ENCODE measurements at places on chromosomes 2 and 18. TPM values are rescaled to one million over a fixed set of nuclear protein-coding genes. Genes with fewer than 3 reads are reported as not detected.

Gene SCG2
- 0.54 TPM for polyA plus RNA-seq

GRCh38 chr2:130380096-130380934 is 24.5 kb downstream of the PTPN18 start:
- no peak for DNase-seq

Gene FLACC1
- 4.8 TPM for polyA plus RNA-seq

Gene MOGAT1
- 0.10 TPM for polyA plus RNA-seq

DNA sequence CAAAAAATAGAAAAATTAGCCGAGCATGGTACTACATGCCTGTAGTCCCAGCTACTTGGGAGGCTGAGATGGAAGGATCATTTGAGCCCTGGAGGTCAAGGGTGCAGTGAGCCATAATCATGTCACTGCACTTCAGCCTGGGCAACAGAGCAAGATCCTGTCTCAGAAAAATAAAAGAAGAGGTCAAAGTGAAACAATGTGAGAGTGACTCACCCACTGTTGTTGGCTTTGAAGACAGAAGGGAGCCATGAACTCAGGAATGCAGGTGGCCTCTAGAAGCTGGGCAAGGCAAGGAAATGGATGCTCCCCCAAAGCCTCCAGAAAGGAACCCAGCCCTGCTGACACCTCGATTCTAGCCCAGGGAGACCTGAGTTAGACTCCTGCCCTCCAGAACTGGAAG is 3.7 kb upstream of the TMEM214 start:
- DNase-seq: no peak

- DNase-seq: no peak
These were observed 1.0 kb downstream of the GAREM2 start for GRCh38 chr2:26173776-26174482.

- no peak for DNase-seq
These were observed 176.9 kb downstream of the BCL2 start for GRCh38 chr18:63142594-63143225.

DNA sequence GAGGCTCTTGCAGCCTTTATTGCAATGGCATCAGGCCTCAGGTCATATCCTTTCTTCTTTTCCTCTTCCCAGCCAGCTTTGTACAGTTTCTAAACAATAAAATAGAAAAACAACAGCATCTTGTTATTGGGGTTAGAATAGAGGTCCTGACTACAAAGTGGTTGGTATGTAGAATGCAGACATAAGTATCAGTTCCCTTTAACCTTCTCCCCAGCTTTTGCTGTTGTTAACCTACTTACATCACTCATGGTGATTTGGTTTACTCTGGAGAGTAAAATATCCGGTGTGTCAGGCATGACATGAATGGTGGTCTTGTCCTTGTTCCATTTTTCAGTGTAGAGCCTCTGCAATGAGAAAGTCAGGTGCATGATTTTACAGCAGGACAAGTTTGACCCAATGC is 69.8 kb downstream of the NEB start:
- DNase-seq: no peak

GRCh38 chr2:49686291-49686690 is 532.0 kb upstream of the FSHR start:
- DNase-seq: no peak

DNA sequence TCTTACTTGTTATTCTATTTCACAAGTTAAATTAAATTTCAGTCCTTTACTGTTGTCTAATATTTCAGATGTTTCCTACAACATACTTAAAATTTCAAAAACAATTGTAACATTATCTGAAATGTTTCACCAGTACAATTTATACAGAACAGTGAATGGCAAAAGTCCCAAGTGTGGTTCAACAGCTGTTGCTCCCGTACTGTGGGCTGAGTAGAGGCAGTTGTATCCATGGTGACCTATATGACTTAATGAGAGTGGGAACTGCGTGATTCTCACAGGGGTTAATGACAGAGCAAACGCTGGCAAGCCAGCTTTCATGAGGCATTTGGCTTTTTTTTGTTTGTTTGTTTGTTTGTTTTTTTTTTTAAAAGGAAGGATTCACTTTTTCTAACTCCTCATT is 5.3 kb upstream of the PLCL1 start:
- DNase-seq: no peak

DNA sequence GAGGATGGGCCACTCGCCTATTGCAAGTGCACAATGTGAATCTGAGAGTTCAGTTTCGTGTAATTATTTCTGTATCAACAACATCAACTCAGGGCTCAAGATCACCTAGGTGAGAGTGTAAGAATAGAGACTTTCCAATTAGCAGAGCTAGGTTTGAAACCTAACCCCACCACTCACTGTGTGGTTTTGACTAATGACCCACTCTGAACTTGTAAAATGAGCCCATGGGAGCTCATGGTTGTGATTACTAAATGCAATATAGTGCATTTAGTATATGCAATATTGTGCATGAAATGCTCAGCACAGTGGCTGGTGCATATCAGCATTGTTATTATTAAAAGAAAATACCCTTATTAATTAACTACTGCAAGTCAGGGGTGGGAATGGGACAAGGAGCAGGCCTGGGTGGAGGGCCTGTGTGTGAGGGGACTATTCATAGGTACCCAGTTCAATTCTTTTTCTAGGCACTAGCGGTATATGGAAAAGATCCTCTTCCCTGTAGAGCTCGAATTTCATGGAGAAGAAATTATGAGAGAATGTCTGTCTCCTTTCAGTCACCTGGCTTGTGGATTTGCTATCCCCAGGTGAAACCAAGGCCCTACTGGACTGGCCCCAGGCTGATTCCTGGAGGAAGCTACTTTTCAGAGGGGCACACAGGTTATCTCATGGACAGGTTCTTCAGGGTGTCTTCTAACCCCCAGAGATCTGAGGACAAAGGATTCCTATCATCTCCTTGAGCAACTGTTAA is 169.5 kb downstream of the GFPT1 start:
- DNase-seq: no peak

GRCh38 chr18:79043288-79043687 is 25.9 kb upstream of the ATP9B start:
- DNase-seq: no peak

DNA sequence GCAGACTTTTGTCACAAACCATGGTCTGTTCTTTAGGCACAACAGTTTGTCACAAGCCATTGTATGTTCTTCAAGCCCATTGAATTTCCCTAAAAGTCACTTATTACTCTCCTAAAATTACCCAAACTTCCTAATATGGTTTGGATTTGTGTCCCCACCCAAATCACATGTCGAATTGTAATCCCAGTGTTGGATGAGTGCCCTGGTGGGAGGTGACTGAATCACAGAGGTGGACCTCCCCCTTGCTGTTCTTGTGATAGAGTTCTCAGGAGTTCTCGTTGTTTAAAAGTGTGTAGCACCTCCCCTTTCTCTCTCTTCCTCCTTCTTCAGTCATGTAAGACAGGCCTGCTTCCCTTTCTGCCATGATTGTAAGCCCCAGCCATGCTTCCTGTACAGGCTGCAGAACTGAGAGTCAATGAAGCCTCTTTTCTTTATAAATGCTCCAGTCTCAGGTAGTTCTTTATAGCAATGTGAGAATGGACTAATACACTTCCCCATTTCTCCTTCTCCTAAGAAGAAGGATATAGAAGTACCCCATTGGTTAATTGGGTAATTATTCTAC is 11.2 kb upstream of the GYPC start:
- no peak for DNase-seq

Gene PLEK
- polyA plus RNA-seq: 4.7 TPM

GRCh38 chr2:215314896-215315295 is 3.0 kb downstream of the ATIC start:
- no peak for DNase-seq

DNA sequence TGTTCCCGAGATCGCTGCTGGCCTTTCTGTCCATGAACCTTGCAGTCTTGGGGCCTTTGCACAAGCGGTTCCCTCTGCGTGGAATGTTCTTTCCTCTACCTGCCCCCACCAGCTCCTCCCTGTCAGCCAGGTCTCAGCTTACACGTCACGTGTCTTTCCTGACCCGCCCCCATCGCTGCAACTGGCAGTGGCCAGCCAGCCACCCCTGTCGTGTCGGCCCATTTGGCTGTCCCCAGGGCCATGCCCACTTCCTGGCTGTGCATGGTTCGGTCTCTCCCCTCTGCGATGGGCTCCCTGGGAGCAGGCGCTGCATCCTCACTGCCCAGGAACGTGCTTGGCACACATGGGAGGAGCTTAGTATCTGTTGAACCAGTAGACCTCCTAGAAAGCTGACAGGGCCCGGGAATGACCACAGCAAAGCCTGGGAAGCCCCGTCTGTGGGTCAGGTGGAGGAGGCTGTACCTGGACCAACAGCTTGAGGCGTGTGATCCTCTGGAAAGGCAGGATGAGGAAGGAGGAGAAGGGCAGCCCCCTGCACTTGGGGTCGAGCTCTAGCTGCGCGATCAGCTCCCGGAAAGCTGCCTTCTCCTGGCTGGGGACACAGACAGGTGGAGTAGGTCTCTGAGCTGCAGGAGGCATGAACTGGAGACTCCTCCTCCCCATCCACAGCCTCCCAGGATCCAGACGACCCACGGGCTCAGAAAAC is 21.0 kb downstream of the SNORC start:
- peak; percentile 58 for DNase-seq

Gene SLC11A1
- polyA plus RNA-seq: 1.6 TPM

DNA sequence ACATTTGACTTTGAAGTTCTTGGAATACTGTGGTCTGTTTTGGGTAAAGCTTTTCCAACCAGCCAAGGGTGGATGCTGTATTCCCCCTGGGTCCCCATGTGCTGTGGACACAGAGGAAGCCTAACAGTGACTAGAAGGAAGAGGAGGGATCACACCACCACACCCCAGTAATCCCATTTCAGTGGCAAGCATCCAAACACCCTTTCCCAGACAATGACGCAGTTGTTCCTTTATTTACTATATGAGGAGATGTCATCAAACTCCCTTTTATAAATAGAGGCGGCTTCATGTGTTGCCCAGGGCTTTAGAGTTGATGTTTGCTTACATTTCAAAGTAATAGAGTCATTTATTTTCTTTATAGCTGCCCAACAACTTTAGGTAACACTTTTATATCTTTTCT is 959.4 kb upstream of the GYPC start:
- DNase-seq: no peak

DNA sequence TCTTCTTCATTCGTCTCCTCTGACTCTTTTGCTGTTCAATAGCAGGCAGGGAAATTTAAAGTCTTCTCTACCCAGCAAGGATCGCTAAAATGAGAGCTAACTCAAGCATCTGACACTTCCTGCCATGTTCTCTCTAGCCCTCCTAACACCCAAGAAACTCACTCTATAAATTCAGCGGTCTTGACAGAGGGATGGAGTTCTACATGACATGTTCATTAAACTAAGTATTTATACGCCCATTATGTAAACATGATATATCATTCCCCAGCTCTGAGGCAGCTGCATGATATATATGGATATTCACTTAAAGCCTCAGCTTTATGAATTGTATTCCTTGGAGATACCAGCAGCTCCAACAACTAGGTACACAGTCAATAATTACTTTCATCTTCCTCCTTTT is 231.0 kb downstream of the METTL4 start:
- DNase-seq: no peak

GRCh38 chr2:129483366-129483765 is 496.1 kb upstream of the RAB6C start:
- DNase-seq: no peak

DNA sequence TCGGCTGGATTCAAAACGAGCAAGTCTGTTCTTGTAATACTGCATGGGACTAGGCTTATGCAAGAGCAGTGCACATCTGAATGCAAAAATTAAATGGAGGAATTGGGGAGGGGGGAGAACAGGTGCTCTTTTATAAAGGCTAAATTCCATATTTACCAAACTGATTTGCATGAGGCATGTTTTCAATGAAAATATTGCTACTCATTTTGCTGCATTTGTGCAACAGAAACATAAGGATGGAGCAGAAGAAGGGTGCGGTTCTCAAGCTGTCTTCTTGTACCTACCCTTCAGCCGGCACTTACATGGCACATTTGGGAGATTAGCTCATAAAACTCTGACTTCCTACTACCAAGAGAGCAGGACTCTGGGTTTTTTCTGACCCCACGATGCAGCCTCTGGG is 256.4 kb downstream of the CDCA7 start:
- DNase-seq: no peak

- no peak for DNase-seq
These were observed 109.9 kb upstream of the PTPRM start for GRCh38 chr18:7457262-7457661.

DNA sequence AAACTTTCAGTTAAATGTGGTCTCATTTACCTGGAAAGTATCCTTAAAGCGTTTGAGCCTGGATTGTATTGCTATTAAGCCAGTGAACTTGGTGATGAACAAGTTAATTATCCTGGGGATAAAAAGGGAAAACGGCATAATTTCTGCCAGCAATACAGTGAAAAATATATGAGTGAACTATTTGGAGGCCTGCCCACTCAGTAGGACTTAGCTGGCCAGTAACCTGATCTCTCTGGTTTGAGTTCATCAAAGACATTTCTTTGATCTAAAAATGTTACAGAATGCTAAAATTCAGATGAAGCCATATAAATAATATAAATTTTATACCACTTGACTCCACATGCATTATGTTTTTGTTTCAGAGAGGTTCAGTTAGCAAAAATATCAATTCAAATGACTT is 241.1 kb upstream of the VWC2L start:
- no peak for DNase-seq

- no peak for DNase-seq
These were observed 44.6 kb downstream of the BAZ2B start for GRCh38 chr2:159571540-159572260.

DNA sequence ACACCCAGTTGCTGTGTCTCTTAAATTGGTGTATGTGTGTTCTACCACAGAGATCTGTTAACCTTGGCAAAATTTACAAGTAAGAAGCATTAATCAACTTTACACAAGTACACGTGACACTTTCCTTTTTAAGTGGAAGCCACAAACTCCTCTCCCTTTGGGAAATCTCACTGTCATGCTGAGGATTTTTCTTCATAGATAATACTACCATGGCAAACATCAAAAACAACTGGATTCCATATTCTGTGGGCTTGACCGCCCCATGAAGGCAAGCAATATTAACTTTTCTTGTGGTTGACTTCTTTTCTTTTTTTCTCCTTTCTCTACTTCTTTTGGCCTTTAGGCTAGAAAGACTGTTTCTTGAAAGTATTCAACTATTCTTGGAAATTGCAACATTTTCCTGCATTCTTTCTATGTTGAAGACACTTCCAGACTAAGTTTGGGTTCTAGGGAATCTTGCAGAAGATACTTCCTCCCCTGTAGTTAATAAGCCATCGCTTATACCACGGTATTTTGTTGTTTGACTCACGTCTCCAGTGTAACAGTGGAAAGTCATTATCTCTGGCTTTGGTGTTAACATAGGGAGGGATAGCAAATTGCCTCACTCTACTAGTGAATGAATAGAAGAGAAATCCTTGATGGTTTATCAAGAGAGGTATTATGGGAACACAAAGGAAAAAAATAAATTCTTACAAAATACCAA is 79.5 kb downstream of the SLC8A1 start:
- DNase-seq: no peak

Gene RPS27A
- polyA plus RNA-seq: 1,638 TPM
